SK-MEL-5 (cell line): ENCODE measurements at places on chromosomes 13 and 19.

DNA sequence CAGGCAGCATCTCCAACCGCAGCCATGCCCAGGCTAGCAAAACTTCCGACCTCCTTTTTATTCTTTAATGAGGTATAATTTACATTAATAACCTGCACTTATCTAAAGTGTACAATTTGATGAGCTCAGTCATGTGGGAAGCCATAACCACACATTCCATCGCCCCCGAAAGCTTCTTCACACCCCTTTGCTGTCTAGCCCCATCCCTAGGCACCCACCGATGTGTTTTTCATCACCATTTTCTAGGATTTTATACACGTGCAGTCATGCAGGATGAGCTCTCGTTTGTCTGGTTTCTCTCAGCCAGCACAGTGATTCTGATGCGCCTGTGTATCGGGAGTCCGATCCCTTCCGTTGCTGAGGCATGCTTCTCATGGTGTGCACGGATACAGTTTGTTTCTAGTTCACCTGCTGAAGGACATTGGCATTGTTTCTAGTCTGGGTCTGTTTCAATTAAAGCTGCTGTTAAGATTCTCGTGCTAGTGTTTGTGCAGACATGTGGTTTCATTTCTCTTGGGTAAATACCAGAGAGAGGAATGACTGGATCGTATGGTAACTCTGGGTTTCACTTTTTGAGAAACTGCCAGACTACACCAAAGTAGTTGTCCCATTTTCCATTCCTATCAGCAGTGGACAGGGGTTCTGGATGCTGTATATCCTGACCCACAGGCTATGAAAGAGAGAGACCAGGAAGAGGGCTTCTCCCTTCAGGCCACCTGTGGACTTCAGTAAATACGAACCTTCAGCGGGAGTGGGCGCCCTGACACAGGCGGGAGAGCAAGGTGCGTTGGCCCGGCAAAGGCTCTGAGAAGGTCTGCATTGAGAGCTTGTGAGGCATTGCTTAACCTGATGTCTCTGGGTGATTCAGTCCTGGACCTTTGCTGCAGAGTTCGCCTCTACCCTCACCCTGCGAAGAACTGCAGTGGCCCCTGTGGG lies 4.9 kb downstream of the AP1M1 start:
- DNase-seq, result no peak

DNA sequence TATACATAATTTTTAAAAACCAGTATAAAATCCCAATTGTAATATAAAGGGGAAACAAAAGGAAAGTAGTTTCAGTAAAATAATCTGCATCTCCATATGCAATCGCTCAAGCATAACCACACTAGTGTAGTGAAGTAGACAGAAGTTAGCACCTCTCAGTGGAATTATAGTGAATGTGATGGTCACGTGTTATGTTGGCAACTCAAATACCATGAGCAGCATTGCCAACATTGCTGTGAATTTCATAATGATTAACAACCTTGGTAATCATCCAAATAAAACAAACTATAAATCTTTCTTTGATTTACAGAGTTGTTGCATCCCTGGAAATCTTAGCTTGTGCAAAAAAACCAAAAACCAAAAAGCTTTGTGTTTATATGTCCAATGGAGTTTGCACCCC lies 77.3 kb upstream of the SIAH3 start:
- no peak for DNase-seq

DNA sequence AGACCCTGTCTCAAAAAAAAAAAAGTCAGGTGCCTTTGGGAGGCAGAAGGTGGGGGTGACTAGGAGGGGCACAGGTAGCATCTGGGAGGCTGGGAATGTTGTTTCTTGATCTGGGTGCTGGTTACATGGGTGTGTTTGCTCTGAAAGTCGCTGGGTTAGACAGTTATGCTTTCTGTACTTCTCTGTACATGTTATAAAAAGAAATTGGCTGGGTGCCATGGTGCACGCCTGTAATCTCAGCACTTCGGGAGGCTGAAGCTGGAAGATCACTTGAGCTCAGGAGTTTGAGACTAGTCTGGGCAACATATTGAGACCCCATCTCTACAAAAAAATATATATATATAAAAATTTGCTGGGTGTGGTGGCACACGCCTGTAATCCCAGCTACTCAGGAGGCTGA lies 15.1 kb downstream of the NOSIP start:
- DNase-seq, result no peak

DNA sequence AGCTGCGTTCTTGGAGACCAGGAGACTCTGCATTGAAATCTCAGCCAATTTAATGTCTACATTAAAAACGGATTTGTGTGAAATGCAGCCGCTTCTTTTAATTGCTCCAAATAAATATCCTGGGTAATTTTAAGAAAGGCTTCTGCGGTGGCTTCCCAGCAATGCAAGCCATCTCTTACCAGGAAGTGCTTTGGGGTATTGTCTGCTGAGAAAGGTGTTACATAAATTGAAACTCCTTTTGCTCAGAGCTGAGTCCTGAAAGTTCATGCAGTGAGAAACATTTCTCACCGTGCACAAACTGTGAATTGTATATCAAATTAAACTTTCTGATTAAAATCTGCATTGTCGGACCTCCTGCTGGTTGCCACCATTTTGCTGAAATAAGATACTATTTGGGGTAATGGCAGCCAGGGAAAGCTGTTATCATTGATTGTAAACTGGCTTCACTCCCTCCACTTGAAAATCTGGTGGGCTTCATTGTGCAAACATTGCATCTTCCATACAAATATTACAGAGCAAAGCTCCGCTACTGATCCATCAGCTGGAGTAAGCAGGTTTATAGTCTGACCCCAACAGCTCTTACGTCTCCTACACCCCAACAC lies 59.5 kb downstream of the ZIC5 start:
- DNase-seq, result no peak

DNA sequence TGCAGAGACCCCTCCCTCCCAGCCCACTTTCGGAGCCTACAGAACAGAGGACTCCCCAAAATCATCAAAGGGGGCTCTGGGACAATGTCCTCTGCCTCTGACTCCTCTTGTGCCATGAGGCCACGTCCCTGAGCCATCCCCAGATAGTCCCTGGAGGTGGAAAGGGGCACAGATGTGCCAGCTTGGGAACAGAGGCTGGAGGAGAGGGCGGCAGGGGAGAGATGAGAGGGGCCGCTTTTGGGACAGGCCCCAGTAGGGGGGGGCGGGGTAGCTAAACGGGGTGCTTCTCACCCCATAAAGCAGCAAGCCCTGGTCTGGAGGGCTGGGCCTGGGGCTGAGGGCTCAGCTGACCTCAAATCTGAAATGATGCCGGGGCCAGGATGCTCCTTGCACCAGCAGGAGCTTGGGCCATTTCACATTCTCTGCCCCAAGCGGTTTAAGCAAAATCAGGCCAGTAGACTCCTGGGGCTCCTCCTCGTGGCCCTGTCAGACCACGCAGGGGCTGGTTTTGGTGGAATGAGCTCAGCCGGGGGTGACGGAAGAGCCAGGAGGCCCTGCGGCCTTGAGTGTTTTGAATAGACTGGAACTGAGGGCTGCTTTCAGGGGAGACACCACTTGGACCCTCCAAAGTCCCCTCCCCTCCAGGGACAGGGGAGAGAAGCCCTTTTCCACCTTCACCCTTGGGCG lies 27.1 kb downstream of the ONECUT3 start:
- DNase-seq, result peak; percentile 15

DNA sequence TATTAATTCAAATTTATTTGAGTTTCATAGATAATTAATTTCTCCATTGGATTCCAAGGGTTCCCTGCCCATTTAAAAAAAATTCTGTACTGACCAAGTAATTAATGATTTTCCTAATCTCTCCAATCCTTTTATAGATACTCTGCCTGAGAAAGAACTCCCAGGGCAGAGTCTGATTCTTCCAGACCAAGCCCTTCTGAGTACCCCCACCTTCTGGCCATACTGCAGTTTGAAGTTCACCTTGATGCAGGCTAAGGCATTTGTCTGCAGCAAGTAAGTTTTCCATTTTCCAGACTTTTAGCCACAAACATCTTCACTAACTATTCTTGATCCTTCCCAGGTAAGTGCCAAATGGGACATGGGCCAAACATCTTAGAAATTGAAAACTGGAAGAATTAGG lies 195.9 kb downstream of the LHFPL6 start:
- DNase-seq, result no peak
